ENCODE measurements at places on chromosomes 7 and 10. TPM values are rescaled to one million over a fixed set of nuclear protein-coding genes. Genes with fewer than 3 reads are reported as not detected.

The MYL10 gene
- not detected for total RNA-seq

The RBAK gene
- total RNA-seq, result 17.0 TPM

The ACTL6B gene
- not detected for total RNA-seq

The ITPRID1 gene
- total RNA-seq, result not detected

DNA sequence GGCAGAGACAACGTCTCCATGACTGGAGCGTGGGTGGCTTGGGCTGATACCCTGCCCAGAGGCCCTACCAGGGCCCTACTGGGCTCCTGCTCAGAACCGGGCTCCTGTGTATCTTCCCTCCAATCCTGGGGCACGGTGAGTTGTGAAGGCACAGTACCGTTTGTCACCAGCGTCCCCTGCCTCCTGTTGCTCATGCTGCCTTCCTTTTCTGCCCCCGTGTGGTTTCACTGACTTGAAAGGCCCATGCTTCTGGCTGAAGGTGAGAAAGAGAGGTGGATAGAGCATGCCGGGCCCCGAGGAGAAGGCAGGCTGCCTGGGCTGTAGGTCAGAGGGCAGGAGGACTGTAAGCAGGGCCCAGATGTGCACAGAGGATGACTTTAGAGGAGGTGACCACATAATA, 9.1 kb upstream of the DMBT1 start:
- peaks cover 13% of the 10 kb centered on the region for H3K27me3 ChIP-seq
- no peak overlapping the region for H3K4me3 ChIP-seq
- H3K36me3 ChIP-seq, result no peaks in the 10 kb centered on the region
- no peak for DNase-seq

DNA sequence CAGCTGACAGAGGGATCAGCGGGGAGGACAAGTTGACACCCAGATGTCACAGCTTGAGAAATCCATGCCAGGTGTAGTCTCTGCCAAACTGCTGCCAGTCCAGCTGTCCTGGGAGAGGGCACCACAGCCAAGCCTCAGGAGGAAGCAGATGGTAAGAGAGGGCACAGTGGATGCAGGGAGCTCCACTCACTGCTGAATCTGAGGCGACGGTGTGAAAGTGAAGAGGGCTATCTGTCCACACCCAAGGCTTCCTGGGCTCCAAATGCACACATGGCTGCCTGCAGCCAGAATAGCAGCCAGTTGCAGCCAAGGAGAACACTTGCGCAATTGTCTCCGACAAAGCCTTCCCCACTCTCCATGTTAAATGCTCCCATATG, 502.4 kb downstream of the GRID1 start:
- H3K4me1 ChIP-seq, result no peaks in the 10 kb centered on the region
- H3K4me3 ChIP-seq, result no peak overlapping the region
- no peak for DNase-seq
- H3K27me3 ChIP-seq, result no peaks in the 10 kb centered on the region
- H3K27ac ChIP-seq, result no peak overlapping the region

DNA sequence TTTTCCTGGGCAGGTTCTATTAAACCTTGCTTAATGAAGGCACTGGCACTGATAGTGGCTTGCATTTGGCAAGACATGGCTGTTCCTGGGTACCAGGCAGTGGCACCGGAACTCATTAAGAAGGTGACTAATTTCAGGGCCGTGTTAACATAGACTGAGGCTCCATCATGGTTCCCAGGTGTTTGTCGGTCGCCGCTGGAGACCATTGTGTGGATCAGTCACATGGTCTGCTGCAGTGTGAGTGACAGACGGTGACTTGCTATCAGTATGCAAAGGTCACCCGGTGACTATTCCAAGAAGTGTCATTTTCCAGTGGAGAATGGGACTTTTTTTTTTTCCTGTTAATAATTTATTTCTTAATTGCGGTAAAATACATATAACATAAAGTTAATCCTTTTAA, 106.3 kb downstream of the INSYN2A start:
- H3K27ac ChIP-seq, result no peak overlapping the region
- no peaks in the 10 kb centered on the region for H3K27me3 ChIP-seq
- no peaks in the 10 kb centered on the region for H3K4me1 ChIP-seq
- H3K4me3 ChIP-seq, result no peak overlapping the region
- no peaks in the 10 kb centered on the region for H3K36me3 ChIP-seq
- DNase-seq, result no peak

GRCh38 chr10:63675171-63675570, 154.0 kb downstream of the REEP3 start:
- H3K36me3 ChIP-seq, result no peaks in the 10 kb centered on the region
- H3K4me3 ChIP-seq, result no peak overlapping the region
- no peak for DNase-seq
- H3K27ac ChIP-seq, result no peak overlapping the region
- H3K4me1 ChIP-seq, result no peaks in the 10 kb centered on the region

DNA sequence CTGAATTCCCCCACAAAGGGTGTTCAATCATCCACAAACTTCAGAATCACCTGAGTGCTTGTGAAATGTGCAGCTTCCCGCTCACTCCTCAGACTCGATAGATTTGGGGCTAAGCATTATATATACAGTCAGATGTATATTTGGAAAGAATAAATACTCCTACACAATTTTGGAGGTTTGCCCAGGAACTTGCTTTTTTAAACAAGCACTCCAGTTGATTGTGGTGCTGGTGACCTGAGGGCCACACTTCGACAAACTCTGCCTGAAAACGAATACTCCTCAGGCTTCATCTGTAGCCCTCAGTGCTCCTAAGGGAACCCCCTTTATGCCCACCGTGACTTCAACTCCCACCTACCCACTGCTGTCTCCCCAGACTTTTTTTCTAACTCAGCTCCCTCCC, 211.6 kb downstream of the INHBA start:
- no peaks in the 10 kb centered on the region for H3K27me3 ChIP-seq
- no peak overlapping the region for H3K4me3 ChIP-seq
- no peak overlapping the region for H3K27ac ChIP-seq
- no peaks in the 10 kb centered on the region for H3K36me3 ChIP-seq

DNA sequence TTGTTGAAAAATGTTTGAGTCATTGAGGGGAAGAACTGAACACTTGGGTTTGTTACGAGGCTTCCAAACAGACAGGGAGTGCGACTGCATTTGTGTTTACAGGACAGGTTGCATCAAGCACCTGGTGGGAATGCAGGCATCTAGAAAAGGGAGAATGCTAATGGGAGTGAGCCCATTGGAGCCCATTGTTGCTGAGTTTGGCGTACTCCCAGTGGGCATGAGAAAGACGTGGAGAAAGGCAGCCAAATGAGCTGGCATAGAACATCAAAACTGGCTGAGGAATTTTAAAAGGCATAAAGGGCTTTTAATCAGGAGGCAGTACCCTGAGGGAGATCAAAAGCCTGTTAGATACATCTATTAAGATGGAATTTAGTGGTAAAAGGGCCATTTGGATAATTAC, 171.6 kb upstream of the NPSR1 start:
- H3K4me1 ChIP-seq, result no peaks in the 10 kb centered on the region
- no peaks in the 10 kb centered on the region for H3K36me3 ChIP-seq
- H3K4me3 ChIP-seq, result no peak overlapping the region
- DNase-seq, result no peak
- H3K27me3 ChIP-seq, result no peaks in the 10 kb centered on the region

DNA sequence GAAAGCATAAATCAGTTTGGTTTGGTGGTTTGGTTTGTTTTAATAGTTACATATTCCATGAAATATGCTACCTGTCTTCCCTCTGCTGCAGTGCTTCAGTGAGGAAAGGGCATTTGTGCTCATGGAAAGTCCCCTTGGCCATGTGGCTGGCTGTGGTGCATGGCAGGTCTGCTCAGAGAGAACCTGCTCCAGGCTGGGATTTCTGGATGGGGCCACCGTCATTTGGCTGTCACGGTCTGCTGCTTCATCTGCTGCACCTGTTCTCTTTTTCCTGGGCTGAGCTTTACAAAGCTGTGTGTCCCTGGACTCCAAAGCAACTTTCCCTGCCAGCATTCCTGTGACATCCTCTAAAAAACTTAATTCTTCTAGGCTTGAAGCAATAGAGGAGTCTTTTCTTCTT, 8.9 kb downstream of the CDK14 start:
- no peak for DNase-seq
- H3K4me1 ChIP-seq, result no peaks in the 10 kb centered on the region
- H3K36me3 ChIP-seq, result no peaks in the 10 kb centered on the region
- no peak overlapping the region for H3K27ac ChIP-seq

DNA sequence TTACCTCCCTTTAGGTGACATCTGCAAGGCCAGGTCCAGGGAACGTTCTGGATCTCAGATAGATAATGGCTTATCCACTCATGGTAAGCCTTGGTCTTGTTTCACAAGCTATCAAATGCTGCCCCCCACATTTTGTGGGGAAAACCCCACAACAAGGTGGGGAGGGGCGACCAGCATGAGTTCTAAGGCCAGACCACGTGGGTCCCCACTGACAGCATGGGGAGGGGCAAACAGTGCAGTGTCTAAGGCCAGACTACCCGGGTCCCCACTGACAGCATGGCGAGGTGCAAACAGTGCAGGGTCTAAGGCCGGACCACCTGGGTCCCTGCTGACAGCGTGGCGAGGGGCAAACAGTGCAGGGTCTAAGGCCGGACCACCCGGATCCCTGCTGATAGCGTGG, 102.8 kb downstream of the DIP2C start:
- DNase-seq, result no peak
- peaks cover 11% of the 10 kb centered on the region for H3K27me3 ChIP-seq
- H3K27ac ChIP-seq, result no peak overlapping the region
- no peaks in the 10 kb centered on the region for H3K36me3 ChIP-seq

DNA sequence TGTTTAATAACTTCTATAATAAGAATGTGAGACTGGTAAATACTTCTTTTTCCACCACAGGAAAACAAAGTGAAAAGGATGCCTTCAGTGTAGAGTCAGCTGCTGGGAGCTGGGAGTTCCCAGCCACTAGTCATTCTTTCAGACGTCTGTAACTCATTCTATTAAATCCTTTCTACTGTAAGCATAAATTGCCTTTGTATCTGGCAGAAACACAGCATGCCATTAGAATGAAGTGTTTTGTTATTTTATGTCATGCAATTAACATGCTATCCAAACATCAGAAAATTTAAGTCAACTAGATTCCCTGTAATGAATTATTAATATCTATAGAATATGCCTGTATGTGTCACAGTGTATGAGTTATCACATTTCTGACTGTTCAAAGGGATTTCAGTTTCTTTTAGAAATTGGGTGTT, 14.3 kb downstream of the BPGM start:
- H3K4me1 ChIP-seq, result peaks cover 6% of the 10 kb centered on the region
- H3K27me3 ChIP-seq, result no peaks in the 10 kb centered on the region
- H3K27ac ChIP-seq, result no peak overlapping the region
- no peak for DNase-seq
- H3K4me3 ChIP-seq, result no peak overlapping the region
